ENCODE measurements at places on chromosomes 13 and 19.

- no peak for DNase-seq
These were observed 56.6 kb downstream of the CELF5 start for GRCh38 chr19:3281026-3281425.

GRCh38 chr19:14030997-14031718 lies 404 bp upstream of the IL27RA start:
- no peak for DNase-seq

GRCh38 chr13:36495431-36495830 lies 63.1 kb downstream of the CCNA1 start:
- DNase-seq, result no peak

GRCh38 chr13:34474187-34474868 lies 467.7 kb upstream of the NBEA start:
- no peak for DNase-seq

- DNase-seq, result no peak
These were observed 743 bp downstream of the ACTL9 start for GRCh38 chr19:8697671-8698432.

- DNase-seq, result no peak
These were observed 168.1 kb downstream of the RBM26 start for GRCh38 chr13:79237981-79238380.
